MM.1S (cell line): ENCODE measurements at places on chromosomes 5 and 9.

DNA sequence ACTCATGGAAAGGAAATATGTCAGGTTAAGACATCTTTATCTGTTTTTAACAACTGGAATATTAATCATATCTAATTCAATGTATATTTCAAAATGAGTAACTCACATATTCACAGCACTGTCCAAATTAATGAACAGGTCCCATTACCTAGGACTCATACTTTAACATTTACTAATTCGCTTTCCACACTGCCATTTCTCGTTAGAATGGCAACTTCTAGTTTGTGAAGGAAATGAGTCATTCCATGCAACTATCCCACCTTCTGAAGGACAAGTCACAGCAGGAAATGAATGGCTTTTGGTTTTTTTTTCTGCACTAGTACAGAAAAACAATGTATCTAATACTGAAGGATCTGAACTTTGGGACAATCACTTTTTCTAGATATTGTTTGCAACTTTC, 24.6 kb upstream of the IFNK start:
- no peak for DNase-seq

DNA sequence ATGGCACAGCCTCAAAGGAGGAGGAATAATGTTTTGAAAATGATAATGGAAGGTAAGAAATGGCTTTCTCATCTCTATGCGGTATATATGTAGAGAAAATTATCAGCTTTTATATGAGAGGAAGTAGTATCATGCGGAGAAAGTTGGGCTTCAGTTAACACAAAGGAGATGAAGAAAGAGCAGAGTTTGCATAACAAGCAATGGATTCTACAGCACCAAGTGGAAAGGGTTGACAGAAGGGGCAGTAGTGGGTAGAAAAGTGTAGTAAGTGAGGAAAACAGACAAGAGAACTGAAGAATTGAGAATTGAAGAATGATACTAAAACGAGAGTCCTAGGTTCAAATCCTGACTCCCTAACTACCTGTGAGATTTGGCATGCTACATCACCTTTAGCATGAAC, 51.0 kb downstream of the GNG10 start:
- DNase-seq, result no peak

GRCh38 chr9:18863791-18864190, 169.2 kb downstream of the SAXO1 start:
- no peak for DNase-seq

- peak; percentile 36 for DNase-seq
Observed at GRCh38 chr9:36748322-36748899, 175.7 kb downstream of the MELK start.

DNA sequence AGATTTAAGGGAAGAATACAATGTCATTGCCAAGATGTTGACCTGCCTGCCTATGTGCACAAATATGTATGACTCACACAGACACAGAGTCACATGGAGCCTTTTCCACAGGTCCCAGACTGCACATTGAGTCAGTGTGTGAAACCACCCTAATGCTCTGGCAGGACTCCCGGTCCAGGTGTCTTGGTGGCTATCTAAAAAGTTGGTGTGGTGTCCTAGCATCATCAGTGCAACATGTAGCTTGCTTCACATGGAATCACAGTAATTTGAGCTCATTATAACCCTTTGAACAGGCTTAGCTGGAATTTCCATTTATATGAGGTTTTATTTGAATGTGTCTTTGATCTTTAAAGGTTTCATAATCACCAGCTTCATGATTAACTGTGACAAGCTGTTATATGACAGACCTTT, 10.7 kb downstream of the IFNA5 start:
- no peak for DNase-seq

- DNase-seq, result no peak
Observed at GRCh38 chr9:128393145-128393775, 22.1 kb downstream of the URM1 start.

- DNase-seq, result no peak
Observed at GRCh38 chr5:113085880-113086409, 109.3 kb downstream of the DCP2 start.

DNA sequence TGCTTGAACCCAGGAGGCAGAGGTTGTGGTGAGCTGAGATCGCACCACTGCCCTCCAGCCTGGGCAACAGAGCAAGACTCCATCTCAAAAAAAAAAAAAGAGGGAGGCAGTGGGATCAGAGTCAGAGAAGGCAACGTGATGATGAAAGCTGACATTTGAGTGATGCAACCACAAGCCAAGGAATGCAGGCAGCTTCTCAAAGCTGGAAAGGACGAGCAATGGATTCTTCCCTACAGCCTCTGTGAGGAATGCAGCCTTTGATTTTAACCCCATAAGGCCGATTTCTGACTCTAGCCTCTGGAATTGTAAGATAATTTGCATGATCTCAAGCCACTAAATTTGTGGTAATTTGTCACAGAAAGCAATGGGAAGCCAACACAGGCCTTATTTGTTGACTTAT, 9.8 kb downstream of the TGFBI start:
- no peak for DNase-seq

DNA sequence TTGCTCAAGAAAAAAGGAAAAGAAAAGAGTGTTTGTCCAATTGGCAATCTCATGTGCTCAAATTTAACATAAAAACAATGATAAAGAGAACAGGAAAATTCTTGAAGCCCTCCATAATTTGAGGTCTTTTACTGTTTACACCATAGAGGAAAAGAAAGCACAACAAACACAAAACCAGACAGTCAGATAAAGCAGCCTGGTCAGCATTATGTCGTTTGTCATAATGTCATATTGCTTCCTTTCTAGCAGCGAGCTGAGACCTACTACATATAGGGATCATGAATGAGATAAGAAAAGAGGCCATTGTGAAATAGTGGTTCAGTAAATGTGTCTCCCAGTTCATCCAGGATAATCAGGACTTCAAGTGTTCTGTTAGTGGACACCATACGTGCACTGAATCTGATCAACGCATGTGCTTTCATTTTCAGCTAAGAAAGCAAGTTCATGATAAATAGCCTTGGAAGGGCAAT, 64.7 kb upstream of the SELENOP start:
- DNase-seq, result peak; percentile 21

DNA sequence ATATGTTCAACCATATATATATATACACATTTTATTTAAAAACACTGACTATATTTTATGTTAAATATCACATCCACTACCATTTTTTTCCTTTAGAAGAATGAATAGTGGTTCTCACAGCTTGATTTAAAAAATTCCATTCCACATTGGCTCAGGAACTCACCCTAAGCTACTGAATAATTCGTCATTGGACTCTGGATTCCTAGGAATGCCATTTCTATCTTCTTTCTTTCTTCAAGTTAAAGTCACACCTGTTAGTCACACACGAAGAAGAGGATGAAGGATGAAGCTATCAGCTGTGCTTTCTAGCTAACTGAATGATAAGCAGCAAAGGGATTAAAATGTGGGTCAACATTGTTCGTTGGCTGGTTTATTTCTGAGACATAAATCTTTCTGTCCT, 7.9 kb downstream of the ELOVL7 start:
- no peak for DNase-seq

- no peak for DNase-seq
Observed at GRCh38 chr5:73280821-73281746, 108.1 kb downstream of the TMEM174 start.

- no peak for DNase-seq
Observed at GRCh38 chr5:127112347-127112864, 39.1 kb upstream of the C5orf63 start.

DNA sequence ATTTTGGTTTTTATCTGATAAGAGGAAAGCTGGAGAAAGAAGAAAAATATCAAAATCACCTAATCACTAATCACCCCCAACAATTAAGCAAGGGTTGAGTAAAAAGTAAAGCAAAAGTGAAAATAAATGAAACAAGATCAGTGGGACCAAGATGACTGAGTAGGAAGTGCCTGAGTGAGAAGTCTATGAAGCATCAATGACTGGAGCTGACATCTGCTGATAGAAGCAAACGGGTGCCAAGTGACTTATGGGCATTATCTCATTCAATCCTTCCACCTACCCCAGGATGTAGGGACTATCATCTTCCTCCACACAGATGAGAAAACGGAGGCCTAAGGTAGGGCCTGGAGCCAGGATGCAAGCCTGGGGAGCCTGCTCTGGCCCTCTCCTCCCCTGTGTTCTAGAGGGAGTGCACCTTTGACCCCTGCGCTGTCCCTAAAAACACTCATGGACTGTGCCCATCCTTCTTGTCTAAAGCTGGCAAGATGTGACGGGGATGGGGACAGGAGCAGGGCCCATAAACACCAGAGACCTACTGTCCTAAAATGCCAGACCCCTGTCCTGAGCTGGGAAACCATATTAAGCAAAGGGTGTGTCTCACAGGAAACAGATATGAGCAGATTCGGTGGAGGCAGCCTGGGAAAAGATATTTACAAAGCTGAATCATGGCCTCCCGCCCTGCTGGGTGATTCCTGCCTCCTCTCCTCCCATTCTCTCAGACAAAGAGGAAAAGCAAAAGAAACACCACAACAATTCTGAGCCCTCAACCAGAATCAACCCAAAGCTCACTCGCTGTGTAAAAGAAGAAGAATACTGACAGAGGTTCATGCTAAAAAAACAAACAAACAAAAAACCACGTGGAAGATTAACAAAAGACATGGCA, 116.0 kb downstream of the AUH start:
- no peak for DNase-seq

GRCh38 chr5:32712481-32713360, 1.6 kb downstream of the NPR3 start:
- no peak for DNase-seq

- no peak for DNase-seq
Observed at GRCh38 chr9:132586830-132587591, 4.6 kb downstream of the BARHL1 start.

DNA sequence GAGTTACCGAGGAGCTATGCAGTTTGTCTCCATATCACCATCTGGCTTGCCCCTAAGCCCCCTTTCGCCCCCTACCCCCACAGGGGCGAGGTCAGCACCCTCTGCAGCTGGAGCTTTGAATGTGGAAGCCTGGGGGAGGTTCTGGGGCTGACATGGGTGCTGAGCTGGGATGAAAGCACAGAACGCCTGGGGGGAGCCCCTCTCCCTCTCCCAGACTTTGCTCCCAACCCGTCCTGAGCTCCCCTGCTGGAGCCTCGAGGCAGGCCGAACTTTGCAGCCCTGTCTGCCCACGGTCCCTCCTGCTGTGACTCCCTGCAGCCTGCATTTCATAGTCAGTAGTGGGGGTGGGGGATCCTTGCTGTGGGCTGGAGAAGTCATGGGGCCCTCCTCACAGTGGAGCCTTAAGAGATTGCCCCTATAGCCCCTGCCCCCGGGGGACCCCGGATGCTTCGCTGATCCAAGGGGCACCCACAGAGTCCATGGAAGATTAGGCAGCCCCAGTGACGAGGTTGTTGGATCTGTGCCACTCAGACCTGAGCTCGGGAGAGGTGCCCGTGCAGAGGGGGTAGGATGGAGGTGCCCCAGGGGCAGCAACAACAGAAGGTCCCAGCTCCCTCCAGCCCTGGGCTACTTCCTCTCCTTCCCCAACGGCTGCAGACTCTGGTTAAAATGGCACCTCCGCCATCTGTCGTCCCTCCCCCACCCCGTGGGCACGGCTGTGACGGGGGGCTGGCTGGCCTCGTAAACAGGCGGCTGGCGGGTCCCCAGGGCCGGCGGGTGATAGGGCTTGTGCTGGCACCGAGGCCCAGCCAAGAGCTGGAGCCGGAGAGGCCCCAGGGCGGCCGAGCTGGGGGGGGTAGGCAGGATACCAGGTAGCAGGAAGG, 162.0 kb downstream of the C9orf50 start:
- DNase-seq, result no peak

GRCh38 chr5:100539519-100539918, 4.3 kb downstream of the FAM174A start:
- DNase-seq, result no peak

- DNase-seq, result no peak
Observed at GRCh38 chr5:11000515-11001353, 239.7 kb upstream of the DAP start.

- DNase-seq, result no peak
Observed at GRCh38 chr5:98517560-98518366, 255.7 kb upstream of the RGMB start.

GRCh38 chr9:121286688-121286972, 18.7 kb downstream of the GSN start:
- DNase-seq, result no peak

DNA sequence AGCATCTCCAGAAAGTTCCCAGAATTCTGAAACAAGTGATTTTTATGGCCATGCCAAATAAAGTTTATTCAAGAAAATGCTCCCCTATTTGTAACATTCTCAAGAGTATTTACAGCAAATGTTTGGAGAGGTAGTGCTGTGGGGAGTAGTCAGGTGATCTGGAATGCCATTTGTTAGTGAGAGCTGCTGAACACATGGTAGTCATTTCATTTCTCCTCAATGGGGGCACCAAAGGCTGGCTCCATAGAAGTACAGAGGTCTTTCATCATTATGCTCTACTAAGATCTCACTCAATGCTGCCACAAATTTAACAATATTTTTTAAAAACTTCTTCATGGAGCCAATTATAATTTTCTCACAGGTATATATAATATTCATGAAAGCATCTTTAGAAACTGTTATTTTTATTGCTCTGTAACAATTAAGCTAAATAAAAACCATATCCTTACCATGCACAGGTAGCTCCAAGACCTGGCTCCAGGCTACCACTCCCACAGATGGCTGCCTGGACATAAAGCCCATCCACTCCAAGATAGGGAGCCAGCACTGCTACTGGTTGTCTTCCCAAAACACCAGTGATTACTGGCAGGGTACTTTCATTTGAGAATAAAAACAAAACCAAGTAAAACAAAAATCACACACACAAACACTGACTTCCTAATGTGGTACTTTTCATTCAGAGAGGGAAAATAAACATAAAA, 200.8 kb downstream of the PLK2 start:
- DNase-seq, result no peak

DNA sequence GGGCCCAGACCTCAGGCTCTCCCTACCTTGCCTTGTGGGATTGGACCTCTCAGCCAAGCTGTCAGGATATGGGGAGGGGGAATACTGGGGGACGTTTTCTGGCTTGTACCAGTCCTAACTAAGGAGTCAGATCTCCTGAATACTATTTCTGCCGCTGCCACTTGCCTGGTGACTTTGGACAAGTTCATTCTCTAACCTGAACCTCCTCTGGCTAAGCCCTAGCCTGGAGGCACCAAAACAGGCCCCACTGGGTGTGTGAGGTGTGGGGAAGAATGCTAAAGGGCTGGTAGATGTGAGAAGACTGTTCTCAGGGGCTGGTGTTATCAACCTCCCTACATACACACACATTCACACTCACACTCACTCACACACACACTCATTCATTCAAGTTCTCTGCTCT, 1.1 kb downstream of the SLC6A7 start:
- DNase-seq, result no peak

GRCh38 chr9:15361737-15362136, 54.7 kb upstream of the TTC39B start:
- DNase-seq, result no peak

GRCh38 chr5:127089191-127089590, 15.9 kb upstream of the C5orf63 start:
- no peak for DNase-seq

DNA sequence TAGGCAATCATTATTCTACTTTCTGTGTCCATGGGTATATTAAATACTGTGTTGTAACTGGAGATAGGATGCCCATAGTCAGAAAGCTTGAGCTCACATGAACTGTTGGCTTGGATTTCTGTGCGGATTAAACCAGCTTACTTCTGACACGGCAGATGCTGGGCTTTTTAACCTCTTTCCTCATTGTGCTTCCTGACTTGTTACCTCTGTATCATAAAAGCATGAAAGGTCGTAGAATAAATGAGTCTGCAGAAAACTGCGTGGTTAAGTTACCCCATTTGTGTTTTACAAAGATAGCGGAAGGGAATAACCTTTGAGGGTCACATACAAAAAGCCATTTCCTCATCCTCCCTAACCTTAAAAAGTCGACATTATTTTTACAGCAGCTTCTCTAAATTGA, 199.5 kb upstream of the DMRT1 start:
- no peak for DNase-seq
